ENCODE measurements at places on chromosomes 13 and 19.

DNA sequence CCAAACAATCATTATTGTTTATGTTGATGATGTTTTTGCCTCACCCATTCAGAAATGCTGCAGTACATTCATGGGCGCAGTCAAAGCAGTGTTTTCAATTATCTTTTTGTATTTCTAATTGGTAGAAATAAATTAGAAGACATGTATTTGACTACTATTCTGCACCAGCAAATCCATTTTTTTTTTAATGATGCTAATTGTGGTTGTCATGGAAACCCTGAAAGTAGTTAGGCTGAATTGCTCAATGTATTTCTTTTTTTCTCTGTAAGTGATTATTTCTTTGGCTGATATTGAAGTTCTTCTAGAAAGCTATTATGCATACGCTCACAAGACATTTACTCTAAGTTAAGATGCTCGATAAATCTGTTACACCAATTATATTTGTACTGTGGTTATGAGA is 101.2 kb downstream of the RFC3 start:
- DNase-seq = no peak

DNA sequence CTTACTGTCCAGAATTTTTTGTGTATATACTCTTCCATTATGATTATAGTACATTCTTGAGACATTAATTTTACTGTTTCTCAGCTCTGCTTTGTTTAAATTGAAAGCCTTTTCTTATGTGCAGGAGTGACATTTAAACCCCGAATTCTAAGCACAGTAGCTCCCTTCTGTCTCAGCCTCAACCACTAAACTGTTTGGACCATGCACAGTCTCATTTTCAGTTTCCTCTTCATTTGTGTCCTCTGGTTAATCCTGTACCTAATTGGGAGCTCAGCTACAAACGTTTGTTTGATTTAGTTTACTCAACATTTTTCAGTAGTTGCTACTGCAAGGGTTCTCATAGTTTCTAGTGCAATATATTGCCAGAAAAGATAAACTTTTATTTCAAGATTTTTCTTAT is 206.3 kb downstream of the SLITRK5 start:
- DNase-seq = no peak

- no peak for DNase-seq
Observed at GRCh38 chr13:63446329-63446728, 2030.7 kb upstream of the PCDH20 start.

DNA sequence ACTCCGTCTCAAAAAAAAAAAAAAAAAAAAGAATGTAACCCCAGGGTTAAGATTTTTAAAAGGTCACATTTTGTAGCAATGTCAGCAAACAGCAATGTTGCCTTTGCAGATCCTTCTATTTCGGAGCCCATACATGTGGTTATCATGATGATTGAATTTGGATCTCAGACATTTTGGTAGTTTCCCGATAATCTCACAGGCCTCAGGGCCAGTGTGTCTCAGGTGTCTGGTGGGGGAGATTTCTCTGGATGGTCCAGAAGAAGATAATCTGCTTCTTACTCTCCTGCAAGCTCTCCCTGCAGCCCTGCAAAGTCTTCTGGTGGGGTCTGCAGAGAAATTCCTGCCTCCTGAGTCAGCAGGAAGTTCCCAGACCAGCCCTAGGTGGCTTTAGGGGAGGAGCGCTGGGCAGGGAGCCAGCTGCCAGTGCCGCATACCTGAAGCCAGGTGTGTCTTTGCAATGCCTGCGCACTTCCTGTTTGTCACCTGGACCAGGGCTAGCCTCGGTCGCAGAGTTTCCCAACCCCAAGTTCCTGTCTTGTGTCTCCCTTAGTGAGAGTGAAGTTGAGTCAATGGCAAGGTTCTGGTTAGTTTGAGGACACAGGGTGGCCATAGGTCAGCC is 1.4 kb downstream of the SH2D3A start:
- peak; percentile 70 for DNase-seq

- no peak for DNase-seq
Observed at GRCh38 chr19:43525836-43526771, 897 bp downstream of the ETHE1 start.

GRCh38 chr19:37855098-37855497 is 51.3 kb downstream of the WDR87 start:
- DNase-seq = peak; percentile 55

- no peak for DNase-seq
Observed at GRCh38 chr13:110361365-110361911, 54.4 kb downstream of the COL4A2 start.

GRCh38 chr19:29515706-29516357 is 10.0 kb upstream of the VSTM2B start:
- no peak for DNase-seq

- DNase-seq = no peak
Observed at GRCh38 chr13:46721054-46721453, 75.9 kb downstream of the ESD start.

DNA sequence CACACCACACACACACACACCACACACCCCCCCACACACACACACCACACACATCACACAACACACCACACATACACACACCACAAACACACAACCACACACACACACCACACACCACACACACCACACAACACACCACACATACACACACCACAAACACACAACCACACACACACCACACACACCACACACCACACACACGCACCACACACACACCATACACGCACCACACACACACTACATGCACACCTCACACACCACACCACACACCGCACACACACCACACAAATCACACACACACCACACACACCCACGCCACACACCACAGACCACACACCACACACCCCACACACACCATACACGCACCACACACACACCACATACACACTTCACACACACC is 83.5 kb downstream of the ZNF557 start:
- DNase-seq = no peak

- no peak for DNase-seq
Observed at GRCh38 chr19:30289336-30289735, 82.8 kb upstream of the ZNF536 start.

GRCh38 chr13:49635599-49636433 is 7.5 kb downstream of the ARL11 start:
- no peak for DNase-seq

GRCh38 chr19:1269478-1270212 is 513 bp downstream of the CIRBP start:
- DNase-seq = no peak

DNA sequence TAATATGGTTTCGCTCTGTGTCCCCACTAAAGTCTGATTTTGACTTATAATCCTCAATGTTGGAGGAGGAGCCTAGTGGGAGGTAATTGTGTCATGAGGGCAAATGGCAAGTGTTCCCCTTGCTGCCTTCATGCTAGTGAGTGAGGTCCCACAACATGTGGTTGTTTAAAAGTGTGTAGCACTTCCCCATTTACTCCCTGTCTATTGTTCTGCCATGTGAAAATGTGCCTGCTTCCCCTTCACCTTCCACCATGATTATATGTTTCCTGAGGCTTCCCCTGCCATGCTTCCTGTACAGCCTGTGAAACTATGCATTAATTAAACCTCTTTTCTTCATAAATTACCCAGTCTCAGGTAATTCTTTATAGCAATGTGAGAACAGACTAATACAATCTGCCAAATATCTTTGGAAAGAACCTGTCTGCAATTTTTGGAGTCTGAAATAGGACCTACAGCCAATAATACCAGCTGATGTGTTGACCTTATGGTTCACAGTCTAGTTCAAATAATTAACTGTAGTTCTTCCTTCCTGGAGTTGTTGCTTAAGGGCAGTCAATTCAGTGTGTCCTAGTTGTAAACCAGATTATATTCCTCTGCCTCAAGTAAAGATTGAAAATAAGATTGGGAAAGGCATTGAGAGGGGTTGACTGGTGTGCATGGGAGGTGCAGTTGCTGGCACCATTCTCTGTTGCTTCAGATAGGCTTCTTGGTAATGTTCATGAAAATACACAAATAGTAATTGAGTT is 1442.9 kb downstream of the SLITRK1 start:
- DNase-seq = no peak
